Chondrocyte (in vitro differentiated cells): ENCODE measurements at places on chromosomes 12 and 14. TPM values are rescaled to one million over a fixed set of nuclear protein-coding genes. Genes with fewer than 3 reads are reported as not detected.

- H3K27ac ChIP-seq: no peak overlapping the region
- H3K4me1 ChIP-seq: peaks cover 3% of the 10 kb centered on the region
- no peak overlapping the region for H3K4me3 ChIP-seq
- H3K27me3 ChIP-seq: peaks cover 24% of the 10 kb centered on the region
These were observed 9.4 kb upstream of the KCNA1 start for GRCh38 chr12:4900327-4900726.

- no peak overlapping the region for H3K4me3 ChIP-seq
- H3K27ac ChIP-seq: peak overlapping the region; percentile 74
- no peaks in the 10 kb centered on the region for H3K27me3 ChIP-seq
- peaks cover 2% of the 10 kb centered on the region for H3K36me3 ChIP-seq
- no peak for DNase-seq
- peaks cover 39% of the 10 kb centered on the region for H3K4me1 ChIP-seq
These were observed 53.5 kb downstream of the SLC38A6 start for GRCh38 chr14:61034416-61035120.

GRCh38 chr12:50003595-50003994 lies 21.7 kb downstream of the RACGAP1 start:
- no peak overlapping the region for H3K4me3 ChIP-seq
- H3K27ac ChIP-seq: no peak overlapping the region
- peaks cover 4% of the 10 kb centered on the region for H3K36me3 ChIP-seq
- no peak for DNase-seq
- H3K4me1 ChIP-seq: no peaks in the 10 kb centered on the region
- H3K27me3 ChIP-seq: no peaks in the 10 kb centered on the region

GRCh38 chr14:105275267-105275946 lies 25.4 kb downstream of the BRF1 start:
- H3K4me3 ChIP-seq: no peak overlapping the region
- no peaks in the 10 kb centered on the region for H3K36me3 ChIP-seq
- no peaks in the 10 kb centered on the region for H3K27me3 ChIP-seq
- peak overlapping the region; percentile 80 for H3K27ac ChIP-seq

DNA sequence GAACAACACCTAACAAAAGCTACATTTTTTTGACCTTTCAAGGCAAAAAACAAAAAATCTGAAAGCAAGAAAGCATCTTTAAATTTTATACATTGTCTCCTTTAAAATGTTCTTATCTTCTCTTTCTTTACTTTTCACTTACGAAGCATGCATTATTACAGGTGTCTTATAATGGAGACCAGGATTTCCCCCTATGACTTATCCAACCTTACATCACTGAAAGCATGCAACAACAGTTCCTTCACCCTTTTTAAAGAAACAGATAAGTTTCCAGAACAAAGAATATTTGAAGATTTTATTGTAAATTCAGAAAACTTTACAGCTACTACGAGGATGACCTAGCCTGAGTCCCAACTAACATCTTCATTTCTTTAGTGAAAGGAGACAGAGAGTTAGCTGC lies 277.2 kb downstream of the AKAP6 start:
- H3K27me3 ChIP-seq: no peaks in the 10 kb centered on the region
- no peak overlapping the region for H3K27ac ChIP-seq
- H3K4me3 ChIP-seq: no peak overlapping the region
- no peaks in the 10 kb centered on the region for H3K36me3 ChIP-seq

- H3K36me3 ChIP-seq: no peaks in the 10 kb centered on the region
- H3K27ac ChIP-seq: no peak overlapping the region
- H3K4me3 ChIP-seq: no peak overlapping the region
- DNase-seq: peak; percentile 85
These were observed 61.1 kb downstream of the TESC start for GRCh38 chr12:117038023-117038680.

DNA sequence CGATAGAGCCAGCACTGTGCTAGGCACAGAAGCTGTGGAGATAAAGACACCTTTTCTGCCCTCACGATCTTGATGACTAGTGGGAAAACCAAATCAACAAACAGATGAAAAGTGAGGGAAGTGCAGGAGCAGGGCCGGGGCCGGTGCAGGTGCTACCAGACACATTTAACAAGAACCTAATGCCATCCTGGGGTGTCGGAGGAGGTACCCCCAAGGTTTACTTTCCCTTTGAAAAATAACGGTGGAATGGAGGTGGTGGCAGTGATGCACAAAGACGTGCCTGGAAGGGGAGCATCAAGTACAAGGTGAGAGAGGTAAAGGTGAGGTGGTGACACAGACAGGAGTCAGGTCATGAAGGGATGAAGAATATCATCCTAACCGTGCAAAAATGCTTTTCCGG lies 22.1 kb downstream of the SLC6A13 start:
- DNase-seq: no peak
- H3K27ac ChIP-seq: no peak overlapping the region
- no peak overlapping the region for H3K4me3 ChIP-seq
- no peaks in the 10 kb centered on the region for H3K4me1 ChIP-seq

- H3K4me1 ChIP-seq: no peaks in the 10 kb centered on the region
- no peaks in the 10 kb centered on the region for H3K36me3 ChIP-seq
- H3K27me3 ChIP-seq: peaks cover 20% of the 10 kb centered on the region
- H3K27ac ChIP-seq: no peak overlapping the region
These were observed 198.8 kb downstream of the NTF3 start for GRCh38 chr12:5630726-5631125.

- DNase-seq: no peak
- no peaks in the 10 kb centered on the region for H3K36me3 ChIP-seq
- H3K4me3 ChIP-seq: no peak overlapping the region
- H3K27me3 ChIP-seq: no peaks in the 10 kb centered on the region
These were observed 73.1 kb upstream of the GPR68 start for GRCh38 chr14:91317381-91318308.

DNA sequence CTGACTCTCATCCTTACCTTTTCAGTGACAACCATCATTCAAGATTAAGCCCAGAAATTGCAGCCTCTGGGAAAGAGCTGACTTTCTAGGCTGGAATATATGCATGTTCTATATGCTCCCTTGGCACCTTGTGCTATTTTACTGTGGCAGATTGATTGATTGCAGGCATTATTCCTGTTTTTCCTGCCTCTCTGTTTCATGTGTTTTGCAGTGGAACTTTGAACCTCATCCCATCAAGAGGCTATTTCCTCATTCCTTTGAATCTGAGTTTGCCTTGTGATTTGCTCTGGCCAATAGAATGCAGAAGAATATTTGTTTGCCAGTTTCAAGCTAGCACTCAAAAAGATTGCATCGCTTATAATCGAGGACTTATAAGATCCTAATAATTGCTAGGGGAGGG lies 174.8 kb upstream of the DCN start:
- H3K36me3 ChIP-seq: no peaks in the 10 kb centered on the region
- no peak overlapping the region for H3K27ac ChIP-seq
- H3K4me3 ChIP-seq: no peak overlapping the region
- no peaks in the 10 kb centered on the region for H3K27me3 ChIP-seq
- no peak for DNase-seq

Gene ALDH1L2
- total RNA-seq: 87.2 to 158 TPM (median 153 TPM) in 3 replicates

Gene OVCH1
- 0.20 to 0.89 TPM (median 0.72 TPM) in 3 replicates for total RNA-seq

Gene TTLL5
- total RNA-seq: 22.1 to 39.2 TPM (median 28.4 TPM) in 3 replicates
